ENCODE measurements at places on chromosomes 3 and 15.
A peak's percentile ranks its signal among the peaks of the same experiment; 100 is the strongest.

DNA sequence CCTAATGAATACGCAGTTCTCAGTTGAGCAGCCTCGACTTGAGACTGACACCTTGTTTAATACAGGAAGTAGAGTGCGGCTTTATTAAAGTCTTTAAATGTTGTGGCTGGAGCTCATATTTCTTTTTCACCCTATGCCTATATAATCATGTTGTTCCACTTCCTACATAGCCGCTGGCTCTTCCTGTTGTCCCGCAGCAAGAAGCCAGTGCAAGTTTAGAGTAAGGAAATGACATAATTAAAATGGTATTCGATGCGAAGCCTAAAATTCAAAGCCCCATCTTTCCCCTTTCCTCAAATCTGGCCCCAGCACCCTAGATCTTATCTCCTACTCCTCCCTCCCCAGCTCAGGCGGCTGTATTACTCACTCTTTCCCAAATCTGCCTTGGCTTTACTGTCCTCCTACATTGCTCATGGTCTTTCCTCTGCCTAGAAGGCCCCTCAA is 7.5 kb upstream of the PHLDB2 start:
- DNase-seq: peak; percentile 95

DNA sequence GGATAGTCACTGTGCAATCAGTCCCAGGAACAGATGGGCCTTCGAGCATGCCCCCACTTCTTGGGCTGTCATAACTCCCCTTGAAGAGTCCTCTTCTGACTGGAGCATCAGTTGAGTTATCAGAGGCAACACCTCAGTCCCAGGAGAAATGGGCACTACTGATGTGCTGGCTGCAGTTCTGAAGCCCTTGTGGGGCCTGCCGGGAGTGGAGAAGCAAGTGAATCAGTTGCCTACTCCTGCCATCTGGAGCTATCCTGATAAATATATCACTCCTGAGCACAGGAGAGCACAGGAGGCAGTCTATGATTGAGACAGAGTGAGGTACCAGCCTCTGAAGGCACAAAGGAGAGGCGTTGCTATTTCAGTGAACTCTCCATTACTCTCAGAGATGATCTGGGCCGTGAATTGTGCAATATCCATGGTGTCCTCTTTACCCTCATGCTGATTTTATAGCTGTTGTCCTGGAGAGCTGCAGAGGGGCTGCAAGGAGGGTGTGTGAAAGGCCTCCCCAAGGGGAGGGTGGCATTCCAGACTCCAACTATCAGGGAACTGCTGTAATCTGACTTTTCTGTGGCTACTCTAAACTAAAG is 344.2 kb upstream of the ROPN1 start:
- DNase-seq: no peak

GRCh38 chr15:59333401-59334075 is 39.1 kb downstream of the MYO1E start:
- DNase-seq: no peak

DNA sequence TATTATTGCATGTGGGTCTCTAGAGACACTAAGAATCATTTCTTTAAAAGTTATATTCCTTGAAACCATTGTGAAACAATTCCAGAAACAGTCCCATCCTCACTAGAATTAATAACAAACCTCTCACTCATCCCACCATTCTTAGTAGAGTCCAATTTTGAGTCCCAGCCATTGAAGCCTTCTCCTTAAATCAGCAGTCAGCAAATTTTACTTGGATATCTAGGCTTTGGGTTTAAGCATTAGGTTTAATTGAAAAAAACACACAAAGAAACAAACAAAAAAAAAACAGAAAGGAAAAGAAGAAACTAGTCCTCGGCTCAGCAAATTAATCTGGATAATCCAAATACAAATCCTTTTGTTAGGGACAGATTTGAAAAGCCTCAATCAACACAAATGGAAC is 109.3 kb downstream of the LRRC3B start:
- no peak for DNase-seq

- no peak for DNase-seq
These were observed 8.8 kb upstream of the ANKUB1 start for GRCh38 chr3:149801195-149801594.

Data from HS-5 (cell line).